ENCODE measurements at places on chromosomes 11 and 22.

- DNase-seq: no peak
These were observed 58.0 kb upstream of the PICALM start for GRCh38 chr11:86126862-86127261.

- DNase-seq: no peak
These were observed 15.8 kb downstream of the EPS8L2 start for GRCh38 chr11:721741-722345.

DNA sequence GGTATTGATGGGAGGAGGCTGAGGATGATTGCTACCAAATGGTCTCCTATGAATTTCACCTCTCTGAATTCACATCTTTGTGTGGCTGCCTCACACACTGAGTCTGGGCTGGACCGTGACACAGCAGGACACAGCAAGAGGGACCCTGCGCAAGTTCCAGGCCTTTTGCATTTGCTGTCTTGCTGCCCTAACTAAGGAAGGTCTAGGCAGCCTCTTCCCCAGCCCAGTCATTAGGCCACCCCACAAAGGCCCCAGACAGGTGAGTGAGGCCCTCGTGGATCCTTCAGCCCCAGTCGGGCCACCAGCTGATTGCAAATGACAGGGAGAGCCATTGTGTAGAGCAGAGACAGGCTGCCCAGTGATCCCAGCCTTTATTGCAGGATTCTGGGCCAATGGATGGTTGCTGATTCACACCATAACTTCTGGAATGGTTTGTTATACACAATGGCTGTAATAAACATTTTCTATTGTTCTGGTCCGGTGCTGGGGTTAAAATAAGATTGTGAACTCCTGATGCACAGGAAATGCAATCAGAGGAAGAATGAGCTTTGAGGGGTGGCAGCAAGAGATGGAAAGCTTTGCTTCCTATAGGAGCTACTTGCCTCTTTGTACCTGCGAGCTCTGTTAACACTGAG lies 28.5 kb upstream of the CSNK2A3 start:
- no peak for DNase-seq

DNA sequence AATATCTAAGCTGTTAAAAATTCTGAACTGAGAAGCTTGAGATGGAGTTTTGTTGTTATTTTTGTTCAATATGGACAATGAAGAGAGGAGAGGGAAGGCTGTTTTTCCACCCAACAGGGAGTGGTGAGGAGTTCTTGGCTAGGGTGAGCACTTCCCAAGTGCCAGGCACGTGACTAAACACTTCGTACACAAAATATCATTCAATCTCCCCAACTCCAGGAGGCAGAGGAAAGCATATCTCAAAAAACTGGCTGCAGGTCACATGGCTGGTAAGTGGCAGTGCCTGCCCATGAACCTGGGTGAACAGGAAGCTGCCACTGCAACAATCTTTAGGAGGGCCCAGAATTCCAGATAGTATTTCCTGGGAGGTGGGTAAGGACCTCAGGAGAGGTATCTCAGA lies 11.6 kb downstream of the ELF5 start:
- no peak for DNase-seq

DNA sequence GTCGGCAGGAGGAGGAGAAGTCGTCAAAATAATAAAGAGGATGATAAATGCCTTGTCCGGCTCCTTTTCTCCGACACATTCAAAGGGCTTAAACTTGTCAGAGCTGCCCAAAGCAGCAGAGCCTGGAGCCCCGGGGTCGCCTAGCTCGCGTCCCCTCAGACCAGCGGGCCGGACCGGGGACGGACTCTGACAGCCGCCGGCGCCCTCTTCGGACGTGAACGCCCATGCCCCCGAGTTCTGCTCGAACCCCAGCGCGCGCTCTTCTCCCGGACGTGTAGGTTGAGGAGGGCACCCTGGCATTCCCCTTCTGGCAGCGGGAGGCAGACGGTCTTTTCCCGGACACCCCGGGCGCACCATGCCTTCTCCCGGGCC lies 999 bp downstream of the FGF3 start:
- no peak for DNase-seq

DNA sequence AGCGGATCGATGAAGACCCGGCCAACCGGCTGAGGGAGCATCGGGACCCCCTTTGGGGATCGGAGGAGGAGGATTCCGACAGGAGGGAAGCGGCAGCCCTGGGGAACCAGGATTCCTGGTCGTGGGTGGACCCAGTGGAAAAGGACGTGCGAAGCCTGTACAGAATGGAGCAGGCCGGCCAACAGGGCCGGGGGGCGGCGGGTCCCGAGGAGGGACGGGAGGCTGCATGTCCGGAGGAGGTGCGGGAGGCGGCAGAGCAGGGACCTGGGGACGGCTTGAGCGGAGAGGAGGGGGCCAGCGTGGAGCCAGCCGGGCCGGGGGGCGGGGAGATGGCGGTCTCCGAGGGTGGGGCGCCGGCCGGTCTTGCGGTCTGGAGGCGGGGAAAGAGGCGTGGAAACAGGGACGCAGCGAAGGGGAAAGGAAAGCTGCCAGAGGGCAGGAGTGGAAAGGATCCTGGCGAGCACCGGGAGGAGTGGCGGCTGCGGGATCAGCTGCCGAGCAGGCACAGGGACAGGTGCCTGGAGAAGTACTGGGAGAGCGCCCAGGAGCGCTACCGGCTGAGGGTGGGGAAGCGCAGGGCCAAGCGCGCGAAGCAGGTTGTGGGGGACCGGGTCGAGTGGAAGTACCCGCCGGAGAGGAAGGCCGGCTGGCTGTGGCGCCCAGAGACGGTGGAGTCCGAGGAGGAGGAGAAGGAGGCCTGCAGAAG lies at the start of gene ANO5:
TSS of gene ANO5 (plus strand) at position 444 of the 706 bp plus-strand sequence. CDS start 408 bp downstream, outside the sequence.
- no peak for DNase-seq

DNA sequence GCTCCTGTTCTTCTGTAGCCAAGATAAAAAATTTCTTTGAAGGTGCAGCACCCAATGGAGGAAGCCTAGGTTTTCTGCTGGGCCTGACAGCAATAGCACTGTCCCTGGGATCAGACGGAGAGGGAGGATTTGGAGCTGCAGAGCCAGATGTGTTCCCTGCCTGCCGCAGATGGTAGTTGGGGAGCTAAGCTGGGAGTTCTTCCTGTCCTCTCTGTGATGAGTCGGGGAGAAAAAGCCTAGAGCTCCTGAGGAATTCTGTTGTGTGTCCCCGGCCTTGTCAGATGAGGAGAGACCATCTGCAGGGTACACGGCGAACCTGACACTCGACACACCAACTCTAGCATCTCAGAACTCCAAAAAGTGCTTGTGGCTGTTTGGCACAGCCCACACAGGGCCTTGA lies 103.8 kb upstream of the CRYBB3 start:
- no peak for DNase-seq

GRCh38 chr11:33879375-33879774 lies 12.5 kb downstream of the LMO2 start:
- DNase-seq: no peak

GRCh38 chr11:95058621-95059020 lies 8.1 kb upstream of the SRSF8 start:
- DNase-seq: peak; percentile 74

- peak; percentile 74 for DNase-seq
These were observed 18.4 kb downstream of the SELENOO start for GRCh38 chr22:50218996-50219727.

DNA sequence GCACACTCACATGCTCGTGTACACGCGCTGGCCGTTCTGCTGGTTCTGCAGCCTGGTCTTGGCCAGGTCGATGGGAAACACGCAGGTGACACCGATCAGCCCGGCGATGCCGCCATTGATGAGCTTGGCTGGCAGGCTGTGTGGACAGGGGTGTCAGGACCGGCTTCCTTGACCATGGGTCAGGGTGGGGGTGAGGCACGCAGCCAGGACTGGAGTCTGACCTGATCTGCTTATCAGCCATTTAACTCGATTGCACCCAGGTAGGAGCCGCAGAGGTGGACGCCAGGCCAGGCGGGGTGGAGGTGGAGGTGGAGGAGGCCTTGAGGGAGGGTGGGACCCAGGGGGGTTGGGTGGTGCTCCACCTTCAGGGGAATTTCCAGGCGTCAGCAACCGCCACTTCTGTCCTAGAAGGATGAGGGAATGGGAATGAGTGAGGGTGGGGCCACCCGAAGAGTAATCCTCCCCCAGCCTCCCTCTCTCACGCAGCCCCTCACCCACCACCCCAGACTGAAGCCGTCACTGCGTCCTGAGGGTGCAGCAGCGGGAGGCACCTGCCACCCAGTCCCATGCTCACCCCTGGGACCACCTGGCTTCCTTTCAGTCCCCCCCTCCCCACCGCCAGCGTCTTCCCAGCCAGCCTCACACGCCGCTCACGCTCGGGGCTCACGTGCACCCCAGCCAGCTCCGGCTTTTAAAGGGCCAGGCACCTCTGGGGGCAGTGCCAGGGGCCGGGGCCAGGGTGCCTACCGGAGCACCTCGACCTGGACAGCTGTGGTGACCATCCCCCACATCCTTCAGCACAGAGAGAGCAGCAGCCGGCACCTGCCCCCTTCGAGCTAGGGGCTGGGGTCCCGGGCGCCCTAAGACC lies 3.1 kb downstream of the SLC25A22 start:
- no peak for DNase-seq

DNA sequence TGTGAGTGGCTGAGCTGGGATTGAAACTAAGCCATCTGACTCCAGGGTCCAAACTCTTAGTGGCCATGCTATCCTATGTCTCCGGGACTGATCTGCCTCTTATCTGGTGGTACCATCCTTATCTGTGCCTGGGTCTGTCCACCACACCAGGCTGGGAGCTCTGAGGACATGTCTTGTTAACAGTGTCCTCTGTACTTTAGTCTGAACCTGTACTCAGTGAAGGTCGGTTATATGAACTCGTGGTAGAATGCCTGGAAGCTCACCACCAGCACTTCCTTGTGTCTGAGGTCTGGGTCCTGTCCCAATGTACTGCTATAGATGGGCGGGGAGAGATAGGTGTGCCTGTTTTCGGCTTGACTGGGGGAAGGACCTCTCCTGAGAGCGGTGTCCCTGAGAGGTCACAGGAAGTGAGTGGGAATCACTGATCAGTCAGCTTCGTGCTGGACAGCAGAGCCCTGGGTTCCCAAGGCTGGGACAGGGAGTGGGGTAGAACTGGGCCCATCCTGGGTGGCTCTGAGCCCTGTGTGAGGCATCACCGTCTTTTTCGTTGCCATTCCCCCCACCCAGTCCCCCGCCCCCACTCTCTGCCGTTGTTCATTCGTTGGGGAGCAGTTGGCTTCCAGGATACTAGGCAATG lies 8.9 kb downstream of the MYO7A start:
- no peak for DNase-seq

- DNase-seq: no peak
These were observed 19.0 kb downstream of the MPPED2 start for GRCh38 chr11:30567120-30567519.

- no peak for DNase-seq
These were observed 43.8 kb downstream of the NAT10 start for GRCh38 chr11:34149274-34149673.

DNA sequence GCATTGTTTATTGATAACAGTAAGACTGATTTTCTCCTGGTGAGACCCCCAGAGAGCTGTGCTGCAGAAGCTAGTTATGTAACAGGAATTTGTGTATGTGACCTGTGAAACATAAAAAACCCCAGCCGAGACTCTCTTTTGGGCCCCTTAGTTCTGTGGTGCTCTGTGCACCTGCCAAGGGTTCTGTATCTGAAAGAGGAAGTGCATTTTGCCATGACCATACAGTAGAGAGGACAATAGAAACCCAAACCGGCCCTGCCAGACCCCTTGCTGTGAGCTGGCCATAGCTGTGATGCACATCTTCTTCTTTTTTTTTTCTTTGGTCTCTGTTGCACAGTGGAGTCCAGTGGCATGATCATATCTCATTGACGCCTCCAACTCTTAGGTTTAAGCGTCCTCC lies 31.4 kb upstream of the APOL5 start:
- no peak for DNase-seq

GRCh38 chr11:114262681-114263512 lies 33.3 kb upstream of the NNMT start:
- DNase-seq: peak; percentile 58

- no peak for DNase-seq
These were observed 34.2 kb upstream of the SYT13 start for GRCh38 chr11:45320371-45320770.

- no peak for DNase-seq
These were observed 157.7 kb upstream of the NECTIN1 start for GRCh38 chr11:119886667-119887230.

DNA sequence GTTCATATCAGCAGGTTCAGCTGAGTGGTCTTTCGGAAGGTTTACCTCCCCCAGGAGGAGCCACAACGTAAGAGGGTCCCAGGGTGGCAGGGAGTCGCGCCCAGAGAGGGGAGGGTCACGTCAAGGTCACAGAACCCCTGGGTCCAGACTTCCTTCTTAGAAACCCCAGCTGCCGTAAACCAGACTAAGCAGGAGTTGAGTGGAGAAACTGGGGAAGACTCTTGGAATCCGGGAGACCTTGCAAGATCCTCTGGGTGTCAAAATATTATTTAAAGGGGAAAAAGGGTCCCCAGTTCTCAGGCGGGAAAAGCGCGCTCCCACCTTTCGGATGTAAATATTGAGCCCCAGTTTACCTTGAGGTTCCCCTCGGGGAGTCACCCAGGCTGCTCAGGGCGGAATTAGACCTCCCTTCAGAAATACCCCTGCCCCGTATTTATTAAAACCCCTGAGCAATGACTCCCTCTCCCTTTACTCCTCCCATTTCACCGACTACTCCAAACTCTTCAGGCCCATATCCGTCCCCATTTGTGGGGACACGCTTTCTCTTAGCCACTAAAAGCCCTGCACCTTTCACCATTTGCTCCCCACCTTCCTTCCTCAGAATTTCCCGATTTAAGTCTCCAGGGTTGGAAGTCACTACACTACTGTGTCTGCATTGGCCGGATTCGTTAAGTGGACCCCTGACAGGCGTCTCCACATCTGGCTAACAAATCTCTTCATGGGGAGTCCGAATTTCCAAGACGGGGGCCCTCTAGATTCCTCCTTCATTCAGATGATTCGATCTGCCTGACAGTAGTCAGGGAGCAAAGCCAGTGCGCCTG lies 4.2 kb downstream of the SLC17A6 start:
- no peak for DNase-seq

DNA sequence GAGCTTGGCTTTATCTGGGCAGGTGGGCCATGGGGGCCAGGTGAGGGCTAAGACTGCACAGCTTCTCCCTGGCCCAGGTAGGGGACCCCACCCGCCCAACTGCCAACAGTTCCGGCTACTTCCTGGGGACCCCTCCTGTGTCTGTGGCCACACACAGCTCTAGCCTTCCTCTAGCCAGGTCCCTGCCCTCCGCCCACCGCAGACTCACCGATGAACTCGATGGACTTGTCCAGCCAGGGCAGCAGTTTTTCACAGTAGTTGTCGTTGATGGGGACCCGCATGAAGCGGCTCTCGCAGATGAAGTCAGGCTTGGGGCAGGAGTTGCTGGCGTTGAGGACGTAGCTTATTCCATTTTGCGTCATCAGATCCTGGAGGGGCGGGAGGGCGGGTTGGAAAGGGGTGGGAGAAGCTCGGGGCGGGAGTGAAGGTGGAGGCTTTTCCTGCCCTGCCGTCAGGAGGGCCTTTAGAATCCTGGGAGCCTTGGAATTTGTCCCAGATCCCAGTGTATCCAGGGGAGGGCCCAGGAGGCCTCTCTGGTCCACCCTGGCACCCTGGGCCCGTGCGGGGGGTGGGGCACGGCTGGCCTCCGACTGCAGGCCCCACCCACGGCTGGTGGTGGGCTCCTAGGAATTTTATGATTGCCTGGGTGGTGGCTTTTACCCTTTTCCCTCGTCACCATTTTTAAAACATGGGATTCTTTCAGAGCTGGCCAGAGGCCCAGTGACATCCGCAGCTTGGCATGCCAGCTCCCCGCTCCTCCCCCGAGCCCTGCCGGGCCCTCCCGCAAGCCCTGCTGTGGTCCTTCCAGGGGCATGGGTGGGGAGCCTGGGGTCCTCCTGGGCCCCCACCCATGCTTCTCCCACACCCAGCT lies 13.9 kb downstream of the DUSP8 start:
- DNase-seq: peak; percentile 81

Measured in fibroblast of skin of abdomen (primary cell).